ENCODE measurements at places on chromosomes 4 and X.

GRCh38 chr4:67037504-67038227 is 507.6 kb downstream of the CENPC start:
- DNase-seq: no peak

DNA sequence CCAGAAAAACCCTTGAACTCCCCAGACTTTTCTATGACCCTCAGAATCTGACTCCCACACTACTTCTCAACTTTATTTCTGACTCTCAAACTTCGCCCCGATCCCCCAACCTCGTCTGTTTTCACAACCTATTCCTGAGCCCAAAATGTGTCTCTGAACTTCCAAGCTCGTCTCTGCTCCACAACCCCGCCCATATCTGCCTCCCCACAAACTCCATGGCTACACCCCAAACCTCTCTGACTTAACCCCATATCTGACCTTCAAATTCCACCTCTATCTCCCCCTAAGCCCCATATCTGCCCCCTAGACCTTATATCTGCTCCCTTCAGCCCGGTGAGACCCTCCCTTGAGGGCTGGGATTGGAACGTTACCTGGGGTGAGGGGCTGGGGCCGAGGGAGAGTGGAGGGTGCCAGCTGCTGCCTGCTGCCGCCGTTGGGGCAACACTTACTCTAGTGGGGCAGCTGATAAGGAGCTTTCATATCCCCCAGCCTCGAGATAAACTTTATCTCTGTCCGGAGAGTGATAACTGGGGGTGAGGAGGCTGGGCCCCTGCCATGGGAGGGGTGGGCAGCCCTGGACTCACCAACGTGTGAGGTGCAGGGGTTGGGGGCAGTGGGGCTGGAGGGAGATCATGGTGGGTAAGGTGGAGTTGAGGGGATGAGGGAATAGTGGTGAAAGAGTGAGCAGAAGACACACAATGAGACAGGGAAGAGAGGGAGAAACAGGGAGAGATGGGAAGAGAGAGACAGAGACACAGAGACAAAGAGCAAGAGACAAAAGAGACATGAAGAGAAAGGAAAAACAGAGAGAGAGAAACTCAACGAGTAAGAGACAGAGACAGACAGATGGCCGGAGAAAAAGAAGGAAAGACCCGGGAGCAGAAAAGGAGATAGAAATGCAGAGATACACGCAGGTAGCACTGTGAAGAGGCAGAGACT is 1.4 kb downstream of the GATA1 start:
- DNase-seq: no peak

GRCh38 chrX:103666202-103667107 is 20.0 kb downstream of the MORF4L2 start:
- DNase-seq: no peak

DNA sequence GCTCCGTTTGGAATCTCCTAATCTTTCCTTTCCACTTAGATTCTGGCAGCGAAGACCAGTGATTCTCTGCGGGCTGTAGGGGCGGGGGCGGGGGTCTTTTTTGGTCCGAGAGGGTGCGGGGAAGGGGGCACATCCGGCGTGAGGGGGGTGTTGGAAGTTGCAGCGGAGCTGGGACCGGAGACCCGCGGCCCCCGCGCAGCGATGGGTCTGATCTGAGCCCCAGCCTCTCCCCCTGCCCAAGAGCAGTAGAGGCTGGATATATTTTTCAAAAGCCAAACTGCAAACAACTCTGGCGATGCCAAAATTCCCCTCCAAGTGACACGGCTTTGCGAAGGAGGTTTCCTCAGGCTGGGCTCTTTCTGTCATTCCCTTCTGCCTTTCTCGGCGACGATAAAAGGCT is 355 bp downstream of the GRID2 start:
- no peak for DNase-seq

DNA sequence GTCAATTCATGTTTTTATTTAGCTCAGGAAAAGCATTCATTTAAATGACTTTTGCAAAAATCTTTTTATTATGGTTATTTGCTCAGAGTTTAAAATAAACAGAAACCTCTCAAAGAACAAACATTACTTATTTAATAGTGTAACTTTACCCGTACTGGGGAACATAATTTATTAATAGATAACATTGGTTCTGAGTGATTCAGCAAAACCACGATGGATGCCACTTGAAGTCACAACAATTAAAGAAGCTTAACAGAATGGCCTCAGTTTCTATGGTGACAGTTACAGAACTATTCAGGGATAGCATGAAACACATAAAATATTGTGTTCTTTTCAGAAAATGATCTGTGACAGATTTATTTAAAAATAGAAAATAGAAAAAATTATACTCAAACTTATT is 368.7 kb downstream of the CCSER1 start:
- DNase-seq: no peak

- no peak for DNase-seq
Measured at GRCh38 chr4:172305698-172306097, 492.5 kb downstream of the GALNTL6 start.

GRCh38 chrX:118727686-118728339 is 407 bp downstream of the IL13RA1 start:
- no peak for DNase-seq

DNA sequence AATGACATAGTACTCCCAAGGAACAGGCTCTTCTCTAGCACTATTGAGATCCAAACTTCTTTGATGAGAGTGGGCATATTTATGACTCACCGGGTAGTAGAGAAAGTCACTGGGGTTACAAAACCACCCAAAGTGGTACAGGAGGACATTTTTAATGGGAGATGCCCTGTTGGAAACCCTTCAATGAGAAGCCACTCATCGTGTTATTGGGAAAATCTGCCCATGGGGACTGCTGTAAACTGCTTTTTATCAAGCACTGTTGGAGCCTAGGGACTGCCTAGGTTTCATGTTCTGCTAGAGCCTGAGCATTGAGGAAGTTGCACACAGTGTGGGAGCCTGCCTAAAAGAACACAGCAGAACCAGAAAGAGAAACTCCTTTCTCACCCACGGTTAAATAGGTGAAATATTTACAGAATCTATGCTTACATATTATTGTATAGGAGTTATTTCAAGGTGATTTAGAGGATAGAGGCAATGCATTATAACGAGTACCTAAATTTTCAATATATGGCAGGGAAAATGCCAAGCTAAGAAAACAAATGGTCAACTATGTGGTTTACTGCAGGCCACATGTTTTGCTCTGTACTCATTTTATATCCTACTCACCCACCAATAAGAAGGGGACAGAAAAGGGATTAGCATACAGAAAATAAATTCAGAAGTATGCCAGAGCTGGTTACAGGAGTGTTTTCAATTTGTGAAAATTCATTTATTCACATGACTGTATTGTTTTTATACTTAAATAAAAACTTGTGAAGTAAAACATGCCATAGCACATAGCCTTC is 559.1 kb downstream of the FSTL5 start:
- no peak for DNase-seq

DNA sequence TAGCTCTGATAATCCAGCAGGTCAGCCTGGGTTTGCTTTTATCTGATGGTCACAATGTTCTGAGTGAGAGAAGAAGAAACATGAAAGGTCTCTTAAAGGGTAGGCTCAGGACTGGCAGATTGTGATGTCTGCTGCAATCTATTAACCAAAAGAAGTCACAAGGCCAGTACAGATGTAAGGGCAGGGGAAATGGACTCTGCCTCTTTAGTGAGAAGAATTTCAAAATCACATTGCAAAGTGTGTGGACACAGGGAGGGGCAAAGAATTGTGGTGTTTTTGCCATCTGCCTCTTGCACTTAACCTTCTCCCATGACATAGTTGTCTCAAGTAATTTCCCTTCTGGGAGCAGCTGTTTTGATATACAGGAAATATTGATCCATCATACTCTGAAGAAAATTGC is 40.9 kb downstream of the IL1RAPL1 start:
- no peak for DNase-seq

DNA sequence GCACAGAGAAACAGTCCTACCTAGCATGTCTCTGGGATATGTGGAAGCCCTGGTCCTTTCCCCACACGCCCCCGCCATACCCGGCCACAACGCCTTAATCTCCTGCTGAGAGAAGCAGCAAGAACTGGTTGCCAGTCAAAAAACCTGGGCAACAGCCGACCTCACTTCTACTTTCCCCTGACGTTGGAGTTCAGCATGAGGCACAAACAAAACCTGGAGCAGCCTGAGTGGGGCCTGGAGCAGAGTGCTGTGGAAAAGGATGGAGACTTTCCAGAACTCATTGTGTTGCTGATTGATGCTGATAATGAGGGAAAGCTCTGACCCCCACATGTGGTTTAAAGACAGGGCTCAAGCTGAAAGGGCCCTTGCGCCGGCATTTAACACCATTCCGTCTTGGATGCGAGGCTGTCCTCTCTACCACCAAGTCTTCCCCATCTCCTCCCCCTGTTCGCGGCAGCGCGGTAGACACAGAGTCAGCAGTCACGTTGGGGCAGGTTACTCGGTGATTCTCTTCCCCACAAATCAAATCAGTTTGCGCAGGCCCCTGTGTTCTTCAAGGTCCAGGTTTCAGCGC is 666 bp downstream of the CCDC158 start:
- DNase-seq: no peak

GRCh38 chr4:93132631-93133030 is 695.9 kb upstream of the ATOH1 start:
- no peak for DNase-seq

DNA sequence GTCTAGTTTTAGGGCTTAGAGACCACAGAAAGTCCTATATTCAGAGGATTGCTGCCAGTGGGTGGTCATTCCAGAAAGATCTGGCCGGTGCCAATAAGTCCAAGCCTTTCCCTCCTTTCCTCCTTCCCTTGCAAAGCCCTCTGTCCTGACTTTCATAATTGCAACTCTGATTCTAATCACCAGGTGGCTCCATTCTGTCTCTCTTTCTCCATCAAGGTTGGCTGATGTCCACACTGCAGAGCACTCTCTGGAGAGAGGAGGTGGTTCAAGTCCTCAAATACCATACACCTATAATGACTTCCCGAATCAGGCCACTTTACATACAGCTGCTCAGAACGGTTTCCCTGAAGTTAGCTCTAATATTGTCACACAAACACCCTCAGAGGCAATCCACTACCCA is 22.4 kb upstream of the ARMCX4 start:
- no peak for DNase-seq

DNA sequence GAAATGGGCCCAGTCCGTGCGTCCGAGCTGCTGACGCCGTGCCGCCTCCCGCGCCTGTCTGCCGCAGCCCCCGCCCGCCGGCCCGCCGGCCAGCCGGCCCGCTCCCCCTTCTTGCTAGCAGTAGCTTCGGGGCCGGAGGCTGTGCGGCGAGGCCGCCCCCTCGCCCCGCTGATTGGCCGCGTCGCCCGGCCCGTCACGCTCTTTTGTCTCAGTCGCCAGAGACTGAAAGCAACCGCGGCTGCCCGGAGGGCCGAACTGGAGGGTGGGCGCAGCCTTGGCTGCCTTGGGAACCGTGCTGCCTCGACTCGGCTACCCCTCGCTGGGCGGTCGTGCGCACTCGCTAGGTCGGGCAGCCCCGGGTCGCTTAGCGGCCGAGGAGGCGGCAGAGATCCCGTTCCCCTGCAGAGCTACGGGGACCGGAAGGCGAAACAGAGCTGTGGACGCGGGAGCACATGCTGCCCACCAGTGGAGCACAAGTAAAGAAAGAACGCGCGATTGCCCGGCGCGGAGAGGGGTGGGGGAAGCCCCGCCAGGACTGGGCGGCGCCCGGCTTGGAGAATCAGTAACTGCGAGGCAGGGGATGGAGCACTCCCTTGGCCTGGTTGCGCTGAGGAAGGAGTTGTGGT is at the start of gene ZCCHC18:
Gene ZCCHC18 (plus strand): TSS at position 198 of the 626 bp plus-strand sequence. CDS start 1,589 bp downstream, outside the sequence.
- DNase-seq: no peak

- no peak for DNase-seq
Measured at GRCh38 chr4:181475359-181475758, 767.8 kb upstream of the TENM3 start.

DNA sequence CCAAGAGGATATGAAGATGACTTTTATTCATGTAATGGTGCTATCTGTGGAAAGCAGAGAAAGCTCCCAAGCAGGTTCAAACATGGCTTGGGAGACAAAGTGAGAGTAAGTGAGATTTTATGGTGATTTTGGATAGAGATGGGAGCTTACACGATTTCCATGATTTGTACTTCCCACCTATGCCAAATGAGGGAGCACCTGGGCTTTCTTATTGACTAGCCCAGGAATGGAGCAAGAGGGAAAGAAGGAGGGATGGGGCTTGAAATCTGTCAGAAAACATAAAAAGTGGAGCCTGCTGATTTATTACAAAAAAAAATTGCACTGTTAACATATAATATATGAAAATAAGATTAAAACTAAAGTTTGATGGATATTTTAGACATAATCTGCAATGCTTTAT is 703.5 kb upstream of the PABPC4L start:
- no peak for DNase-seq

GRCh38 chrX:123084797-123085196 is 99.3 kb upstream of the GRIA3 start:
- DNase-seq: no peak

GRCh38 chr4:142539796-142540482 is 306.2 kb downstream of the INPP4B start:
- DNase-seq: no peak

DNA sequence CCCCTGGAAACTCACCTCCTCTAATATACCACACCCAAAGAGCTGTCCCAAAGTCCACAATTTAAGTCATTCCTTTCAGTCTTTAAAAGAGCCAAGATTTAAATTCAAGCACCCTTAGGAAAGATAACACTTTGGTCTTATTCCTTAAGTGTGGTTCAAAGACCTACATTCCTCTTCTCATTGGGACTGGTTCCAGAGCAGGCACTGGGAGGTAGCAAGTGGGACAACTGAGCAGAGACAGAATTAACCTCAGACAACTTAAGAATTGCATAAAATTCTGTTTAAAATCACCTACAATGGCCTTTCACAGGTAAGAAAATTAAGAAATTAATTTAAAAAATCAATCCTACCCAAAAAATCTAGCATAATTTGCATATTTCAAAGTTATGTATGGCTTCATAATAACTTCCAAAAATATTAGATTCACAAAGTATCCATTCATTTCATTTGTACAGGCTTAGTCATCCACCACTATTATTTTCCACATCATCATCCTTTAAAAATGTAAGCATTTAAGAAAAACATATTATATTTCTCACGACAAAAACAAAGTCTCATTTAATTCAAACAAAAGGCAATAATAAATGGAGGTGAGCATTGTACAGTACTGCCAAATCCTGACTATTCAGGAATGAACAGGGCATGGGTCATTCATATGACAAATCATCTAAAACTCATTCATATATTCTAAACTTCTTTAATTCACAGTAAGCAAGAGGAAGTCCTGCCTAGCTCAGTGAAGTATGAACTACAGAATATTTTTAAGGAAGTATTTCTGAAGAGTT is 13.6 kb downstream of the PRSS12 start:
- DNase-seq: no peak

DNA sequence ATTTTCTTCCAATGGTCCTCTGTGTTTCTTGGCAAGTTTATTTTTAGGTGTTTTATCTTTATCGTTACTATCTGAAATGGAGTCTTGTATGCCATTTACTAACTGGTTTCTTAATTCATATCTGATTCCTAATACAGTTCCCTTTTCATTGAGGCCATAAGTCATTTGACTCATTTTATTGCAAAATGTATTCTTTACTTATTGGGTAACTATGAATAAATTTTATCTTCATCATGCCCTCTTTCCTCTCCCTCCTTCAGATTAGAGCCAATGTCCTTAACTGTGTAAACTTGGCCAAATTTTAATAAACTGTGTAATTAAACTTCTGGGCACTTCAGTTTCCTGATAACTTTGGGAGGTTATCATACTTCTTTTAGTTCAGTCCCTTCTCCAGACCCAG is 19.3 kb upstream of the MSMO1 start:
- DNase-seq: no peak

GRCh38 chrX:443536-444210 is 57.0 kb upstream of the PPP2R3B start:
- no peak for DNase-seq

Data from stimulated activated CD8-positive, alpha-beta memory T cell treated with anti-CD3 and anti-CD28 coated beads, Interleukin-15, amount 100 ng/mL, for 24 hours (primary cell).